ENCODE measurements at places on chromosomes 7 and 10.

DNA sequence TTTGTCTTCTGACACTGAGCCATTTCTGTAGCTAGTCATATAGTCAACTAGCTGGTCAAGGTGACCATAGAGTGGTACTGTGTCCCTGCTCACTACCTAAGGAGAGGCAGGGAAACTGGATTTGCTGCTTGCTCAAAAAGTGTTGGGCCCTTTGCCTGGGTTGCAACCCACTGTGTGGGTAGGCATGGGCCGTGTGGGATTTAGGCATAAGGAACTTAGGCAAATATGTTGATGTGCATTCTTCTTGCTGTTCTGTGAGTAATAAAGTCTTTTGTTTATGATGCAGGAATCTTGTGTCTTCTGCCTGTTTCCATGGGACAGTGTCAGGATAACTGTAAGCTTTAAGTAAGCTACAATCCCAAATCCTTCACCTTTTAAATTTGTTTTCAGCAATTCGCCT is 23.1 kb upstream of the TCTN3 start:
- DNase-seq = no peak

DNA sequence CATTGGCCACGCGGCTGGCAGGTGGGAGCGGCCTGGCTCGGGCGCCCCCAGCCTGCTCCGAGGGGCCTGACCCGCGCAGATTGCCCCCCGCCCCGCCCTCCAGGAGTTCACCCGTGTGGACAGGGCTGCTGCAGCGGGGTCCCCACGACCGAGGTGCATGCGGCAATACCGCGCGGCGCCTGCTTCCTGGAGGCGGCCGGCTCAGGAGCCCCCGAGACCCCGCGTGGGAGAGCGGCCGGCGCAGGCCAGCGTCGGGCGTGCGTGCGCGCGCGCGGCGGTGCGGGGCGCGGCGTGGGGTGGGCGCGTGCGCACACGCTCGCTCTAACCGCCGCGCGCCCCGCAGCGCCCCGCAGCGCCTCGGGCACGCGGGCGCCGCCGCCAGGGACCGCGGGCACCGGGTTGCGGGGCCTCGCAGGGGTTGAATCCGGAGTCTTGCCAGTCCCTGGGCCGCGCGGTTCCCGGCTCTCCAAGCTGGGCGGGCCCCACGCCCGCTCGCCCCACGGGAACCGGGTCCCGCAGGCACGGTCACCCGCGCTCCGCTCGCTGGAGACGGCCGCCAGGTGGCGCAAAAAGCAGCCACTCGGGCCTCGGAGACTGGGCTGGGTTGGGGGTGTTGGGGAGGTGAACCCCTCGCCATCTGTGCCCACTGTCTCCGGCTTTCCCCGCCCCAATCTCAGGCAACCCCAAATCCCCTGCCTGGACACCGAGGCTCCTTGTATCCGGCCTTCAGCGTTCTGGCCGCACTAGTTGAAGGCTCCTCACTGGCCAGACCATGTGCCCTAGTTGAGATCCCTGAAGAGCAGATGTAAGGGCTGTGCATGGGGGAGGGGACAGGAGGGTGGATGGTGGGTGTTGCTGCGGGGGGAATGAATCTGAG is 1.3 kb upstream of the ACHE start:
- DNase-seq = peak; percentile 12

GRCh38 chr7:30923774-30924413 is 12.2 kb downstream of the AQP1 start:
- DNase-seq = no peak

GRCh38 chr7:127317447-127317961 is 64.8 kb upstream of the GRM8 start:
- DNase-seq = no peak

- no peak for DNase-seq
These were observed 139.3 kb downstream of the C1GALT1 start for GRCh38 chr7:7321681-7322080.

GRCh38 chr10:127834221-127834620 is 58.5 kb downstream of the CLRN3 start:
- no peak for DNase-seq

DNA sequence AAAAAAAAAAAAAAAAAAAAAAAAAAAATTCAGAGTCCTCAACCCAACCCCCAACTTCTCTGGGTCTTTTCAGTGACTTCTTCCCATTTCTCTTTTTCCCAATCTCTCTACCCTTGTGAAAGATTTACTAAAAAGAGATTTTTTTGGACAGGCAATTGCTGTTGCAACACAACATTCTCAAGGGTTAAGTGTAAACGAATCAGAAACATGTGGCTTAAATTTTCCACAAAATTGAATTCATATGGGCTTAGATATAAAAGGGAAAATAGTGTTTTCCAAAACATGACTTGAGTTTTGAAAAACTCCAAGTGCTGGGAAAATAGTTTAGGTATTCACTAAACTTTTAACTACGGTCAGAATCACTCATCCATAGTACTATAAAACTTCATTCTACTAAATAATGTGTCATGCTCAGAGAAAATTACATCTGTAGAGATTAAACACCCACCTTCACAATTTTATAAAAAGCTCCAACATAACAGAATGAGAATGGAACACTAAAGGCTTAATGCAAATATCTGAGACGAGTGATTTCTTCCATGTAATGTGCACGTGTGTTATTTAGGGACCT is 643.1 kb downstream of the PARD3 start:
- DNase-seq = no peak

DNA sequence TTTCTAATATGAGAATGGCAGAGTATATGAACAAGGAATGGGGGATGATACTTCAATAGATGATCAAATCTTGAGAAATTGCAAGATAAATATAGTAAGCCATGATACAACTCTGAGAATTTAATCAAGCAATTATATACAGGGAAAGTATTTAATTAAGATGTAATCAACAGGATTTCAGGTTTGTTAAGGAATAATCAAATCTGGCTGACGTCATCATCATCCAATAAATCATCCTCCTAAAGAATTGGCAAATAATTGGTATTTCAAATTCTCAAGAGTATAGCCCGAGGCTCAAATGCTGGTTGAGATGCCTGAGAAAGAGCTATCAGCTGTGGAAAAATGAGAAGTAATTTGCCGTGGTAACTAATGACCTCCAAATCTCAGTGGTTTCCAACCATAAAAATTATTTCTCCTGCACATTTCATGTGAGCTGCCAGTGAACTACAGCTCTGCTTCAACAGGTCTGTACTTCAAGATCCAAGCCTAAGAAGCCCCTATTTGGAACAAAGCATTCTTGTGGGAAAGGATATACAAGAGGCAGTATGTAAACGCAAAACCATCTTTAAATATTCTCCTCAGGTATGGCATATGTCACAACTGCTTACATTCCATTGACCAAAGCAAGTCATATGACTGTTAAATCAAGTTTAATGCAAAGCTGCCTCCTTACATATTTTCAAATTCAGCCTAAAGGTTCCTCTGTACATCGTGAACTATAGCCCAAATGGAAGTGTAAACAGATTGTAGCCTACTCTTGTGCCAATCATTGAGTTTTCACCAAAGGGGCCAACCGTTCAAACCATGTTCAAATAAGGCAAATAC is 503.0 kb downstream of the KIF20B start:
- DNase-seq = no peak

DNA sequence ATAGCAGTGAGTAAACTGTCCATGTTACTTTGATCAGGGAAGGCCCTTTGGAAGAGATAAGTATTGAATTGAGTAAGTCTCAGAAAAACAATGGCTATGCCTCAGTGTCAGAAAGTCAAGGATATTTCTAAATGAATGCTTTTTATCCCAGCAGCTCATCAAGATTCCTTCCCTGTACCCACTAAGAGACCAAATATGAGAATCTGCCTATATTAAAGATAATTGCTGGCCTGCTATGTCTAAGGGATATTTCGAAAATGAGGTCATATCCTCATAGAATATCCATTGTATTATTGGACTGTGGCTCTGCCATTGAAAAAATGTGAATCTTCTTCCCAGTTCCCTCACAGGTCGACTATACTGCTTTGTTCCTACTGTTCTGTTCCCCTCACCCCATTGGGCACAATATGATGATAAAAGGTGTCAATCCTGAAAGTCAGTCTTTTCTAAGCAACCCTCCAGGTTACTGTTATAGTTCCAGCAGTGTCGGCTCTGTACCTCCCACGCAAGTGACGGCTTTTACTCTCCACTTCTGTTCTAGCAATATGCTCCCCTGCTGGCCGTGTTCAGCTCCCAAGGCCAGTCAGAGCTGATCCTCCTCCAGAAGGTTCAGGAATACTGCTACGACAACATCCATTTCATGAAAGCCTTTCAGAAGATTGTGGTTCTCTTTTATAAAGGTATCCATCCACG is 51.7 kb downstream of the BZW2 start:
- no peak for DNase-seq

GRCh38 chr7:13987395-13987794 is 2.1 kb downstream of the ETV1 start:
- no peak for DNase-seq

DNA sequence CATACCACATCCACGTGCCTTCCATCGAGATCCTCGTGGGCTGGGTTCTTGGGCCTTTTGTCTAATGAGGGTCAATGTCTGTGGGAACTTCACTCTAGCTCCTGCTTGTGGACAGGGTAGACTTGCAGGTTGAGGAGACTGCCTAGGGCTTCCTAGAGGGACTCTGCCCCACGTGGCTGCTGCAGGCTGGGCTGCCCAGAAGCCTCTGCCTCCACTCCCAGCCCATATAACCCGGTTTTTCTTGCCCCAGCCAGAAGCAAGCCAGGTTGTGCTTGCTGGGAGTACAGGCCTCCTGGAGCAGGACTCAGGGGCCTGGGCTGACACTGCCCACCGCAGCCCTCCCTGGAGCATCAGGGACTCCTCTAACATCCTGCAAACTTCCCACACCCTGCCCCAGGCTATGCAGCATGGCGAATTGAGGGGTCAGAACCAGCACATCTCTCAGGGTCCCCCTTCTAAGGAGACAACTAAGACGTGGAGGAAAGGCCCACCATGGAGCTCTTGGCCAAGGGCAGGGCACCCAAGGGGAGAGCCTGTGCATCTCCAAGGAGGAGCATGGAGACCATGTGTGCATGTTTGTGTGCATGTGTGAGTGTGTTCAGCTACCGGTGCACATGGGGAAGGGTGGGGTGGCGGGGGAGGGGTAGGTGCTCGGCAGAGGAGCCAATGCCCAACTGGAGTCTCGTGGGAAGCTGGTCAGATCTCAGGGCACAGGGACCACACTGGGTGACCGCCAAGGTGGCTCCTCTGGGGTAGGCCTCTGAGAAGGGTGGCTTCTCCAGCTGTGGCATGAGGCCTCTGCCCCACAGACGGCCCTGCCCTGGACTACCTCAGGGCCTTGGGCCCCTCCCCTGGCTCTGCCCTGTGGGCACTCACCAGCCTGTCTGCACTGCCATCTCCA is 62.6 kb downstream of the RASGEF1A start:
- no peak for DNase-seq

DNA sequence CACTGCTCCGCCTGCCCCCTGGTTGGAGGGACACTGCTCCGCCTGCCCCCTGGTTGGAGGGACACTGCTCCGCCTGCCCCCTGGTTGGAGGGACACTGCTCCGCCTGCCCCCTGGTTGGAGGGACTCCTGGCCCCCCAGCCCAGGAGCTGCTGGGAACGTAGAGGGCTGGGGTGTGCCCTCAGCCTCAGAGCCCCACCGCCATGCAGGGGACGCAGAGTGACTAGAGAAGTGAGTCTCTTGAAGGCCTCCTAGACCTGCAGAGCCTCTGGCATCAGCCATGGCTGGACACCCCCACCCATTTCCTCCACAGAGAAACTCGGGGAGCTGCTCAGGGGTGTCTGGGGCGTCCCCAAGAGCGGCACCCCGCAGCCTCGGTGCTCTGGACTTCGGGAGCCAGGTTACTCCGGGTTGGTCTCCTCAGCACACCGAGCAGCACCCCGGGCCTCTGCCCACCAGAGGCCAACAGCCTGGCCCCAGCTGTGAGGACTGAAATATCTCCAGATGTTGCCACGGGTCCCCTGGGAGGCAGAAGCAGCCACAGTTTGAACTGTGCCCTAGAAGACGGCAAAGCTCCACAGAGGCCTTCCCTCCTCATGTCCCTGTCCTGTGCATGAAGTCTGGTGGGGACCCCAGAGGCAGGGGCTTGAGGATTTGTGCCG is 191.9 kb downstream of the ELFN1 start:
- DNase-seq = no peak

GRCh38 chr10:36493516-36493880 is 631.9 kb upstream of the ANKRD30A start:
- no peak for DNase-seq

DNA sequence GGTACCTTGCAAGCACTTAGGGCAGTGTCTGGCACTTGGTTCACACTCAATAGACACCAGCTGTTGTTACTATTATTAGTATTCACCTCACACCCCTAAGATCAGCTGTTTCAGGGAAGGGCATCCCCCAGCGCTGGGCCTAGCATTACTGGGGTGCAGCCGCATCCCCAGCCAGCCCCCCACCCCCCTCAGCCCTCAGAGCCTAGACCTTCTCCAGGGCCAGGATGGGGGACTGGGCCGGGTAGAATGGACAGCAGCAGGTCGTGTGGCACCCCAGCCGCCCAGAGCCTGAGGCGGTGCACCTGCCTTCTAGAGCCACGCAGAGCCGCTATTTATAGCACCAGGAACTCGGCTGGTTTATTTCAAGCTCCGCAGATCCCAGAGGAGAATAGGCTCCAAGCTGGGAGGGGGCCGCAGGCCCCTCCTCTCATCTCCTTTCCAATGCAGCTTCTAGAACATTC is 60.5 kb downstream of the GTF2IRD1 start:
- no peak for DNase-seq

DNA sequence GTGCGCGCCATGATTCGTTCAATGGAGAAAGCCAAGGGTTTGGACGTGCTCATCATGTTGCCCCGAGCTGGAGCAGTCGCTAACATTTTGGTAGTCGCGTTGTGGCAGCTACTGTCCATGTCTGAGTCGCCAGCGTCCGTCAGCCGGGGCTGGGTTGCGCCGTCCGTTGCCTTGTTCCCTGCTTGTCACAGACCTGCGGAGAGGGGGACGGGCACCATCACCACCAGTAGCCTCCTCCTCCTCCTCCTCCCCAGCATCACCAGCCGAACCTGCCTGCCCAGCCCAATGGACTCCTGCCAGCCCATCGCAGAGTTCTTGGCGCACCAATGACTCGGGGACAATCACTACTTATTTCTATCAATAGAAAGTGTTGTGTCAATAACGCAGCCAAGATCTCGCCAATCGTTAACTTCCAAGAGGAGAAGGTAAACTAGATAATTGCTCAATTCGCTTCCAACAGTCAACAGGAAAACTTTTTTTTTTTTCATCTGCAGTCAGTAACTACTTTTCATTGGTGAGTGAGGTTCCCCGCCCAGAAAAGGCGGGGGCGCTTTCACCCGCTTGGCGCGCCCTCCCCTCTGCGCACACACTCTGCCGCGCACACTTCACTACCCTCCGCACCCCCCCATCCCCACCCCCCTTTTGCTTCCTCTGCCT is at the start of gene FEZF1:
Gene FEZF1, minus strand, starts transcription at position 432 of the 657 bp plus-strand sequence. Its CDS starts 313 bp downstream, at position 119.
- no peak for DNase-seq
